Cerebellar nuclear complex (tissue), 1 donor: ENCODE measurements at places on chromosomes 2 and 18.

DNA sequence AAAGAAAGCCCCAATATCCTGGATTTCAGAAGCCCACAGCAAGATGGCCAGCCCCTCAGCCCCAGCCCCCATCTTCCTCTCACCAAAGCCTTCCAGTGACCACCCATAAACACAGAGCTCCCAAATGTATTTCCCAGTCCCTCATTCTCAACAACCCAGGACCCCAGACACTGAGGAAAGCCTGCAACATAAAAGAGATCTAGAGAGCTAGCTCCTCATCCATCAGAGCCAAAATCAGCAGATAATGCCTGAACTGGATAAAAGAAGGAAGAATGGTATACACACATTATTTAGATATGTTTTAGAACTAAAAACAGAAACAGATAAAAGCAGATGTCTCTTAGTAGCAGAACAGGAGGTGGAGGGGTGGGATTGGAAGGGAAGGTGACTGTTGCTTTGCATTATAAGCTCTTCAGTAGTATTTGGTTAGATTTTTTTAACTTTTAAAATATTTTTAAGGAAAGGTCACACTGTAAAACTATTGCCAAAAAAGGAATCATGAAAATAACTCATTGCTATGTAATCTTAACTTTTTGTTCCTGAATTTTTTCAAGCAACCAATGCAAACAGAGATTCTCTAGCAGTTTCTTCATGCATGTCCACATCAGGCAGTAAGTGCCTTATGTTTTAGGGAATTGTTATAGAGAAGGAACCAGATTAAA, 144.2 kb upstream of the PKDCC start:
- DNase-seq = no peak

DNA sequence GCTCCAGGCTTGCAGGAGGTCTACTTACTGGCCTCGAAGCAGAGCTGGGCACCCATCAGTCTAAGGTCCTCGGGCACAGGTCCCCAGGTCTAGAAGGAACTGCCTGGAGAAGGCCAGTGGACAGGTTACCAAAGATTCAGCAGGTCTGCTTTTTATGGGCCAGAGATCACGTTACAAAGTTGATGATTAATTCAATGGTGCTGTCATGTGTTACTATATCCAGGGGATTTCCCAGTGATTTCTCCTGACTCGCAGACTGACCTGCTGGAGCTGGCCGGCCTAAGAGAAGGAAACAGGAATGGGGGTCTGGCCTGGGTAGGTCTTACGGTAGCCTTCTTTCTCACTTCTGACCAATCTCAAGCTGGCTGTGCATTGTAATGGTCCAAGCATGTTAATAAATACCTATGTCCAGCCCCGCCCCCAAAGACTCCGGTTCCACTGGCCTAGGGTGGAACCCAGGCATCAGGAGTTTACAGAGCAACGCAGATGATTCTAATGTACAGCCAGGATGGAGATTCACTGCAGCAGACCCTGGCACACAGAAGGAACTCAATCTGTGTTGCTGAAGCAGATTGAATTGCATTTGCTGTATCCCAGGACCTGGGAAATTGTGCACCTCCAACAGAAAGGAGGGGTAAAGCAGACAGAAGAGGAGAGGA, at the start of gene NEURL3:
Gene NEURL3, minus strand, starts transcription at position 127 of the 659 bp plus-strand sequence. Its CDS starts 71 bp downstream, at position 56.
- no peak for DNase-seq

GRCh38 chr2:78532762-78533379, 492.6 kb upstream of the REG3G start:
- no peak for DNase-seq

DNA sequence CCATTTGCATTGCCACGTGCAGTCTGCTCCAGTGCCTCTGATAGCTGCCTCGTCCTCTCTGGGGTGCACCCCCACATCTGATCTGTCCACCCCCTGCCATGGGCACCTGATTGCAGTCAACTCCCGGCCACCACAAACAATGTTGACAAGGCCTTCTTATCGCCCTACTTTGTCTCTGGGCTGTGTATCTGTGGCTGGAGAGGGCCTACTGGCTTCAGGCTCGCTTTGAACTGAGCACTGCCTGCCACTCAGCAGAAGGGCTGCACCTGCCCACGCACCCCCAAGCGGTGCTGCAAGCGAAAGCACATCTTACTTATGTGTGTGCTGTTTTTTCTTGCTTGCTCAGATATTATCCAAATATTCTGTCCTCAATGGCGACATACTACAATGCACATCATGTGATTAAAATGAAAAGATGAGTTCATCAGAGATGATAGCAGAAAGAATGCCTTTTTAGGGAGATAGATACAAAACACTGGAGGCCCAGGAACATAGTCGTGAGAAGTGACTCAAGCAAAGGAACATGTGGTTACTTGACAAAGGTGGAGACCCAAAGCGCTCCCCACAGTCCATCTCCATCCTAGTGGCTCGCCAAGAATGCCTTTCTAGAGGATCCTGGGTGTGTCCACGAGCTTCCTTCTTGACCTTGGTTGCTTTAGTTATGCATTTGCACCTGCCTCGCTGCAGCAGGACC, 28.8 kb downstream of the FBLN7 start:
- no peak for DNase-seq

DNA sequence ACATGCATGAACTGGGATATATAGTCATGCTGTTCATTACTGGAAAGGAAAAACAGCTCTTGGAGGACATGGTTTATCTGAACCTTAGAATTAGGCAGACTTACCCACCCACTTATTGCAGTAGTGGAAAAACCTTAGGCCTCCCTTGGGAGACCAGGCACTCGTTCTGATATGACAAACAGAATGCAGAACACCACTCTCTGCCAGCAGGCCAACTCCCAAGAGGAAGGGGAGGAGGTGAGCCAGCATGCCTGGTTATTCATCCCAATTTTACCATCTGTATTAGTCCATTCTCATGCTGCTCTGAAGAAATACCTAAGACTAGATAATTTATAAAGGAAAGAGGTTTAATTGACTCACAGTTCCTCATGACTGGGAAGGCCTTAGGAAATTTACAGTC, 17.5 kb downstream of the C18orf63 start:
- DNase-seq = no peak

- no peak for DNase-seq
Observed at GRCh38 chr2:16109368-16109820, 169.0 kb downstream of the MYCN start.

DNA sequence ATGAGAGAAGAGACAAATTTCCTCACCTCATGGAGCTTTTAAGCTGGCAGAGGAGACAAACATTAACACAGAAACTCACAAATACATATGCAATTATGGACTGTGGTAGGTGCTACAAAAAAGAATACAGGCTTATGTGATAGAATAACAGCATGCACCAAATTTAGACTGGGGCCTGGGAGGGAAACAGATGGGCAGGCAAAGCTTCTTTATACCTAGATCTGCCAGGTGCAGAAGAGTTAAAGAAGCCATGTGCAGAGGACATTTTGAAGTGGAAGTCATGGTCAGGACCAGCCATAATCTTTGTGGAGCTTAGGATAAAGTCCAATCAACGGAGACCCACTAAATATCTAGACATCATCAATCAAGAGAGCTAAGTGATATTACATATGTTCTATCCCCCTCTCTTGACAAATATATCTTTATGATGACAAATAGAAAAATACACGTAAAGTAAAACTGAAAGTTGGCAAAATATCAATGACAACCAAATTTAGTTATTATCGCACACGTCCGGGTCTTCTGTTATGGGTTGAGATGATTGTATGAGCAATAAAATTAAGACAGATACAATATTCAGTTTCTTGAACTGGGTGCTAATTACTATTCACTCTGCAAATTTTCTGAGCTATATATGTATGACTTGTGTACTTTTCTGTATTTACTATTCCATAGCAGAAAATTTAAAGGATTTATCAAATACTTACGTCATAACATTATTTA, 44.1 kb downstream of the CD28 start:
- DNase-seq = no peak

- DNase-seq = no peak
Observed at GRCh38 chr2:13919981-13920382, 712.5 kb upstream of the LRATD1 start.

DNA sequence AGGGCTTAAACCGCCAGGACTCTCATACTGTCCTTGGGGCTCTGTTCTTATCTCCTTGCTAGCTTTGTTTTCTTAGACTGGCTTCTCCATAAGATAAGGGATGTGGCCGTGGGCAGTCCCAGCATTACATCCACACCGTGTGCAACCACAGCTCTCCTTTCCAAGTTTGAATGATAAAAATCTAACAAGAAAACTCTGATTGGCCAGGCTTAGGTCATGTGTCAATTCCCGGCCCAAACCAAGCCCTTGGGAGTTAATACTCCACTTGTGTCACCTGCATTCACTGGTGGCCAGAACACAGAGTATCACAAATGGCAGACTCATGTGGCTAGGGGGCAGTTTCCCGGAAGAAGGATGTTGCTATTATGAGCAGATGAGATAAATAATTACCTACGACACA, 43.2 kb upstream of the KDM3A start:
- DNase-seq = no peak

DNA sequence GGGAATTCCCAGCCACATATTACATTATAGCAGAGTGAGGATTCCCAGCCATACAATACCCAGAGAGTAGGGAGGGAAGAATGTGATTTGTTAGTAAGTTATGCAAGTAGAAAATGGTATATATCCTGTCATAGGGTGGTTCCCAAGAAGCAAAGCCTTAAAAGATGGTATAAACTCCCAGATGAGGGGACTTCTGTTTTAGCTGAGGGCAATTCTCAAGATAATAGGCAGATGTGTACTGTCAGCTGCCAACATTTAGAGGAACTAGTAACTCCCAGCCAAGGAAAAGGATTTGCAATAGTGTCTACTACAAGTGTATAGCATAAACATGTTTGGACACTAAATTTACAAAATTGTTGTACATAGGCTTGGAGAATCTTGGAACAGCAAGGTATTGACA, 86.5 kb downstream of the XDH start:
- no peak for DNase-seq

DNA sequence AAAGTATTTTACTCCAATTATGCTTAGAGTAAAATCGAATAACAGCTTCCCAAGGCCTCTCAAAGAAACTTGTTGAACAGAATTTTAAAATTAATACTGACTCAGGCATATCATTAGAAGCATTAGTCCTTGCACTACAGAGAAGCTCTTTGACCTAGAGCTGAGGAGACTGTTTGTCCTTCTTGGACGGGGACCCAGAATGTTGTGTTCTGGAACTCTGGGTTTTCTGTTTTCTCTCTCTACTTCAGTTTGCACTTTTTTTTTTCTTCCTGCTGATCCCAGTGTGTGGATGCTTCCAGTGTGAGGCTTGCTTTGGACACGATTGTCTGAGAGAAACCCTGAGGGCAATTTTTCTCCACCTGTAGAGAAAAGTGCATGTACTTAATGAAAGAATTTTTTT, 847.6 kb downstream of the SOCS6 start:
- no peak for DNase-seq

DNA sequence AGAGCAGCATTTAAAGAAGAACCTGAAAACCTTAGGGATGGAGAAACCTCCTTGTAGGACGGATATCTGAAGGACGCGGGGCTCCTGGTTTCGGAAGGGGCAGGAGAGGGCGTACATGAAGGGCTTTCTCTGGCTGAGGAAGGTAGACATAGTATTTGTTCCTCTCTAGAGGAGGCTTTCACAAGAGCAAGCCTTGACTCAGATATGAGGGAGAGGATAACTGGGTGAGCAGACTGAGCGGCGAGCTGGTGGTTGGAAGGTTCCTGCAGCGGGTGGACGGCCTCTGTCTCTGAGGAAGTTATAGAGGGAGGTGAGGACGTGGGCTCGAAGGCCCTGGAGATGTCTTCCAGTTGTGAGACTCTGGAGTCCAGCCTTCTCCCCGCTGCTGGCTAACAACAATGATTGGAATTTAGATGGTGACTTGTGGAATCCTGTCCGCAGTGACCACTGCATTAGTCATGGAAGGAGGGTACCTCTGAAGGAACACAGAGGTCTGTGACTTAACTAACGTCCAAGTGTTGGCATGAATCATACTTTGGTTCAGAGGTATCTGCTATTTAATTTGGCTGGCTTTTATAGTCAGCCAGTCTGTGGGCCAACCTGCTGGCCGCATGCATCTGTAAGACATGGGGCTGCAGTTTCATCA, 80.9 kb downstream of the ASAP2 start:
- no peak for DNase-seq

DNA sequence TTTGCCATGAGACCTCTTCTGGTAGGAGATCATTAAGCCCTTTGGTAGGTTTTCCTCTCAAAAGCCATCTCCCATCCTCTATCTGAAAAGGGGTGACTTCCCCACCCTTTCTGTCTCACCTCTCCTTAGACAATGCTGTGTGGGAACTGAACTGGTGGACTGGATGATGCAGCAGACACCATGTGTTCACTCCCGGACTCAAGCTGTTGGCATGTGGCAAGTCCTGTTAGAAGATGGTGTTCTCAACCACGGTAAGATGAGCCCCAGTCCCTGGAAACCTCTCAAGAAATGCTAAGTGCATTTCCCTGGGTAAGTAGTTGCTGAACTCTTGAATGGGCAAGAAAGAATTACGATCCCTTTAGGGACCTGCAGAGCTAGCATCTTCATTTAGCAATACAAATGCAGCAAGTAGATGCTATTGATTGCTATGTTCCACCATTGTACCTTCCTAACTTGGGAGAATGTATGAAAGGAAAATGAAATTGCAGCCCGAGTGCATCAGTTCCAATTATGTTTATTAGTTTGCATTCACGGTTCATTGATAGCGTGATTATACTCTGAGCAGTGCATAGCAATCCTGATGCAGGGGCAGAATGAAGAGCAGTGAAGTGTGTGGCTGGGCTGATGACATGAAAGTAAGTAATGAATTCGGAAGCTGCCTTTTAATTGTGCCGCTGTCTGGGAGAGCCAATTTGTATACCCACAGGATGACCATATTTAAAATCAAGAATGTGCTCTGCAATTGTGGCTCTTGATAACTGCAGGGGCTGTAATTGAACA, 110.0 kb upstream of the MAP3K20 start:
- no peak for DNase-seq

DNA sequence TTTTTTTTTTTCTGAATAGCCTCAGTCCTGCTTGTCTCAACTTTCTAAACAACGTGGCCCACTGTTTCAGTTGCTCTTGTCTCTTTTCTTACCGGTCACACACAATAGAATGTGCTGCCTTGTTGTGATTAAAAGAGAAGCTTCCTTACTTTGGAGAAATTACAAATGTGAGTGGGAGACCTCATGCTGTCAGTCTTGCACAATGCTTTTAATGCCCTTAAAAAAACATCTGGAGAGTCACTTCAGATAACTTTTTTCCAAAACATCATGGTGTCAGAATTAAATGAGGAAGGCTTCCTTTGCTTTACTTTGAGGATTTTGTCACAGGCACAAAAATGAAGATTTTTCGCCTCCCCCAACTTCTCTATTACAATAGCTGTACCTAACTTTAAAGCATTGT, 37.7 kb downstream of the LHCGR start:
- DNase-seq = no peak

DNA sequence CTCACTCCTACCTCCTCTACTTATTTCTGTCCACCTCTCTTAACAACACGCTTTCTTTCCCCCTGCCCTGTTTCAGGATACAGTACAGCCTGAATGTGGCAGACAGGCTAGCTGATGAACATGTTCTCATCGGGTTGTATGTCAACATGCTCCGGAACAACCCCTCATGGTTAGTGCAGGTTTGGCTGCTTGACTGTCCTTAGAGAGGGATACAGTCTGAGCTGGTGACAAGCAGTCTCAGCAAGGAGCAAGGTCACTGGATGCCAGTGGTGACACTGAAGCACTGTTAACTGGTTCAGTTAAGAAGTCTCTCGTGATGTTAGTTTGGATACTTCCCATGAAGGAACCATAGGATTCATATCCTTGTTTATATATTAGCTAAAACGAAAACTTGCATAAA, 128.6 kb downstream of the DTNA start:
- no peak for DNase-seq
